ENCODE measurements at places on chromosomes 16 and 17.

DNA sequence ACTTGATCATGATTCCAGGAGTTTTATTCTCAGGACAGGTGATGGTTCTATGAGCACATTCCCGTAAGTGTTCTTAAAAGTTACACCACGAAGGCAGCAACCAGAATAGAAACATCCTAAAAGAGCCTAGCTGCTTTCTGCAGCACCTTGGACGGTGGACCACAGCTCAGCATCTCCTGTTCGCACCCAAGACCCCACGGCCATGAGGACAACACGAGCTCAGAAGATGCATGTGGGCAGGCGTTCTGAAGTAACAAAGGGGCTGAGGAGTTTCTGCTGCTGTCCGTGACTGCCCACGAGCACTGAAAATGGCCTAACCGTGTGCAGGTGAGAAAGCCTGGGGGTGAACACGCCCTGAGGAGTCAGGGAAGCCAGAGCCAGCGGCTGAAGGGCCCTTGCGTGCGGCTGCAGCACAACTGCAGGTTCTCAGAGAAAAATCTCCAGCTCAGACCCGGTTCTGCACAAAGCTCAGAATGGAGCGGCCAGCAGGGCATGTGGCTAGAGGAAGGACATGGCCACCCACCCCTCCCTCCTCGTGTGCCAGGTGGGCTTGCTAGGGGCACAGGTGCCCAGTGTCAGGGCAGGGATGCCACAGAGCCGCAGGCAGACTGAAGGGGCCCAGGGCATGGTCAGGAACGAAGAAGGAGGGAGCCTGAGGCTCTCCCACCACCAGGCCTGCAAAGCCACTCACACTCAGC, 10.8 kb upstream of the C16orf95 start:
- no peak for DNase-seq

DNA sequence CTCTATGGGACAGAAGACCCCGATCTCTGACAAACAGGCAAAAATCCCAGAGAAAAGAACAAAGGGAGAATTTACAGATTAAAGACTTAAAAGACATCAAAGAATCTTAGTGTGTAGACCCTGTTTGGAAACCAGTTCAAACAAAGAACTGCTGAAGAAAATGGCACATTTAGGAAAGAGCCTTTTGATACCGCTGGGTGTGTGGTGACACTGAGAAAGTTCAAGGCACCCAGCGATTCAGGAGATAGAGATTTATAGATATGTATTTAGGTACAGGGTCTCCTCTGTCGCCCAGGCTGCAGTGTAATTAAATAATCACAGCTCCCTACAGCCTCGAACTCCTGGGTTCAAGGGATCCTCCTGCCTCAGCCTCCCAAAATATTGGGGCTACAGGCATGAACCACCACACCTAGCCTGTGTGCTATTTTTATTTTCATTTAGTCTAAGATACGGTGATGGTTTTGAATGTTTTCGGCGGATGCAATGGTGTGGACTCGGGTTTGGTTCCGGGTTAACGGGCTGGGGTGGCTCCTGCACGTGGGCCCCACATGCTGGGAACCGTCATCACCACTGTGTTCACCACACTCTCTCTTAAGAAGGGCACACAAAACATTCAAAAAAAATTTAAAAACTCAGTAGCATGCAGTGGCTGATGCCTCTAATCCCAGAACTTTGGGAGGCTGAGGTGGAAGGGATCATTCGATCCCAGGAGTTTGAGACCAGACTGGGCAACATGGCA, 114.0 kb downstream of the ZNF778 start:
- DNase-seq: no peak

GRCh38 chr17:59830007-59830630, 62.6 kb downstream of the TUBD1 start:
- DNase-seq: peak; percentile 48

- no peak for DNase-seq
These were observed 77.3 kb upstream of the ASIC2 start for GRCh38 chr17:33370401-33370800.

DNA sequence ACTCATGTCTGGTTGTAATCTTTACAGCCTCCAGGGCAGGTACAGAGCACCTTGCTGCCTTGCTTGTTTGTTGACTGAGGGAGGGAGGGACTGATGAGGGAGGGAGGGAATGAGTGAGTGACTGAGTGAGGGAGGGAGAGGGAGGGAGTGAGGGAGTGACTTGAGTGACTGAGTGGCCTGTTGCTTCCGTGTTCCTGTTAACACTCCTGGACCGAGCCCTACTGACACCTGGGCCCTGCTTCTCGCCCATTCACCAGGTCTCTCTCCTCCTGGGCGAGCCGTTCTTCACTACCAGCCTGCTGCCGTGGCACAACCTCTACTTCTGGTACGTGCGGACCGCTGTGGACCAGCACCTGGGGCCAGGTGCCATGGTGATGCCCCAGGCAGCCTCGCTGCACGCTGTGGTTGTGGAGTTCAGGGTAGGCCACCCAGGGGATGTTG, 41.2 kb downstream of the PRMT7 start:
- DNase-seq: no peak

DNA sequence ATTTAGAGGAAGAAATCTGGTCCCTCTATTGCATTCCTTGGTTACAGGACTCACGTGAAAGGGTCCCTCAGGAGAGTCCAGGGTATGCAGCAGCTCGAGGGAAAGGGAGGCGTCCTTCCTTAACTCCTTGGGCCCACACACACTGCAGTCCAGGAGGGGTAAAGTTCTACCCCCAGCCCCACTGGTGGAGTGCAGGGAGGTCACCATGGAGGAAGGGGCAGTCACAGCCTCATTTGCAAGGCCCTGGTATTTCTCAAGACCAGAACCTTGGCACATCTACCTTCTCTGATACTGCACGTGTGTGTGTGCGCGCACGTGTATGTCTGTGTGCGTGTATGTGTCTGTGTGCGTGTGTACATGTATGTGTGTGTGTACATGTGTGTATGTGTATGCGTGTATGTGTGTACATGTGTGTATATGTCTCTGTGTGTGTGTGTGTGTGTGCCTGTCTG, 11.1 kb downstream of the HIC1 start:
- DNase-seq: no peak

DNA sequence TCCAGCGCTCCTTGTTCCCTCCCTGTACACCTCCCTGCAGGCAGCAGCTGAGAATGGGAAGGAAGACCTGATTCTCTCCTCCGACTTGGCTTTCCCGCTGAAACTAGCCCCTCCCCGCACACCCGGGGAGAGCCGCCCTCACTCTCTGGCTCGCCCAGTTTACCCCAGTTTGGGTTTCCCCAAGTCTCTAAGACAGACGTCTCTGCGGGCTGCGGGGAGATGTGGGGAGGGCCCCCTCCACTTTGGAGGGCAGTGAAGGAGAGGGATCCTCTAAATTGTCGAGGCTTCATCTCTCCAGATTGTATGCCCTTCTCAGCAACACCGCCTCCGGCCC, 797 bp downstream of the GRB7 start:
- DNase-seq: no peak

- DNase-seq: peak; percentile 60
These were observed 17.5 kb upstream of the C17orf78 start for GRCh38 chr17:37358098-37358829.

- no peak for DNase-seq
These were observed 33.2 kb downstream of the ACTG1 start for GRCh38 chr17:81479175-81480071.

DNA sequence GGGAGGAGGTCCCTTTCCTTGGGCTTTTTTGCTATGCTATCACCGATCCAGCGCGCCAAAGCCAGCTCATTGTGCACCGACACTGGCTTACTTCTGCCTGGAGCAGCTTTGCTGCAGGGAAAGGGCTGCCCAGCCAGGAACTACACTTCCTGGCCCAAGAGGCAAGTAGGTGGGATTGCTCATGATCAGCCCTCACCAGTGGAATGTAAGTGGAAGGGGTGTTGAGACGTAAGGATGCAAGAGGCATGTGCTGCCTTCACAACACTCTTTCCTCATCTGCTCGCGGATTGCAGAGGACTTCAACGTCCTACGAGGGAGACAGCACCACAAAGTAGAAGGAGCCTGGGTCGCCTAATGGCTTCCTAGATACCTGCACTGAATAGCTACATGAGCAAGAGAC, 104.3 kb upstream of the FOXF1 start:
- DNase-seq: no peak

- no peak for DNase-seq
These were observed 47.9 kb downstream of the SLC6A4 start for GRCh38 chr17:30187573-30187972.
